ENCODE measurements at places on chromosomes 13 and 19. TPM values are rescaled to one million over a fixed set of nuclear protein-coding genes. Genes with fewer than 3 reads are reported as not detected.

NKPD1 gene
- 0.07 TPM for total RNA-seq

GRCh38 chr13:76853481-76853880 lies 32.7 kb downstream of the KCTD12 start:
- DNase-seq: no peak

C19orf53 gene
- total RNA-seq: 91.1 TPM

DNA sequence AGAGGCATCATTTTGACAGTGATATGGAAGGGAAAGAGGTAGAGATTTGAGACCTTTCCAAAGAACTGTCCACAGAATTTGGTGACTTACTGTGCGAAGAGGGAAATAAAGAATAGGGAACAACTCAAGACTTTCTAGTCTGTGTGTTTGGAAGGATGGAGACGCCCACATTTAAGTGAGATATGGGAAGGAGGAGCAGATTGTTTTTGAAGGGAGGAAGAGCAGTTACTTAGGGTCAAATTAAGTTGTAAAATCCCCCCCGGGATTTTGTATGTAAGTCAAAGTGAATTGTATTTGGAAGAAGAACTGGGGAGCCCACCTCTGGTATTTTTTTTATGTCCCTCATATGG lies 1.2 kb downstream of the USPL1 start:
- no peak for DNase-seq

DNA sequence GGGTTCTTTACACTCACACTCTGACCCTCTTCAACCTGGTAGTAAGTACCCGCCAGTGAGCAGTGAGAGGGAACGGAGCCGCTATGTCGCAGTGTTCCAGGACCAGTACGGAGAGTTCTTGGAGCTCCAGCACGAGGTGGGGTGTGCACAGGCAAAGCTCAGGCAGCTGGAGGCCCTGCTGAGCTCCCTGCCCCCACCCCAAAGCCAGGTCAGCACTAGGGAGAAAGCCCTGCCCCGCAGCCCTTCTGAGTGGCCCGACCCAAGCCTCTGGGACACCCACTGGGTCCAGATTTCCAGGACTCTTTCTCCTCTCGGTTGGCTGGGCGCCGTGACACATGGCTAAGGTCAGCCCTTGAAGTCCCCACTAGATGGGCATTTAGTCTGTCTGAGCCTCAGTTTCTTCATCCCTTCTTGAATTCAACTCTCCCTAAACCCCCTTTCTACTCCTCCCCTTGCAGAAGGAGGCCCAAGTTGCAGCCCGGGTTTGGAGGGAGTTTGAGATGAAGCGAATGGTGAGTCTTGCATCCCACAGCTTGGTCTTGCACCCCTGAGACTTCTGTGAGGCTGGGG lies 1.9 kb downstream of the OCEL1 start:
- DNase-seq: peak; percentile 33

DNA sequence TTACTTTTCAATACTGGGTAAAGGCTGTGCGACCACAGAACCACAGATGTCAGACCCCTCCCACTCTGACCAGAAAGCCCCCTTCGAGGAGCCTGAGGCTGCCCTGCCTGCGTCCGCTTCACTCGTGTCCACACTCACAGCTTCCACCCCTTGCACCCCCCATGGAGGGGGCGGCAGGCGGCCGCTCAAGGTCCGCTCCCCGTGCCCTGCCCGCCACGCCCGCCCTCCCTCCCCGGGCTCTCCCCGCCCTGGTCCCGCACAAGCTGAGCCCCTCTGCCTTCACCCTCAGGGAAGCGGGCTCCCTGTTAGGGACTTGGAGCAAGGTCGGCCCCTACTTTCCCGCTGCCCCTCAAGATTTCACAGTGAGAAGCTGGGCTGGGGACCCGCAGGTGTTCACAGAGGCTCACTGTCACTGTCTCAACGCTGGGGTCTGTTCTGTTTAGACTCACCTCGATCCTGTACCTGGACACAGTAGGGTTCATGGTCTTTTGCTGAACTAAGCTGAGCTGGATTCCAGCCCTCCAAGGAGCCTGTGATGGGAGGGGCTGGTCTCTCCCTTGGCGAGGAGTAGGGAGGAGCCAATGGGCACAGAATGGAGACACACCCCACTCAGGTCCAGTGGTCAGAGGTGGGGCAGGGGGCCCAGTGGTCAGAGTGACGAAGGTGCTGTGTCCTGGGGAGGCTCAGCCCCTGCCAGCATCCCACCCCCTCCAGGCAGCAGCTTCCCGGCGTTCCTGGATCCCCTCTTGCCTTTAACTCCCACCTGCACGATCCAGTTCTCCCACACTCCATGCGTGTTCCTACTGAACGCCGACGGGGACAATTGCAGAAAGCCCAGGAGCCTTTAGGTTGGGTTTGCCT lies 69.5 kb downstream of the SPACA7 start:
- DNase-seq: no peak

- DNase-seq: no peak
Measured at GRCh38 chr13:31631746-31632145, 107.6 kb upstream of the RXFP2 start.

GRCh38 chr13:44354331-44354730 lies 19.3 kb upstream of the SERP2 start:
- DNase-seq: no peak

DNA sequence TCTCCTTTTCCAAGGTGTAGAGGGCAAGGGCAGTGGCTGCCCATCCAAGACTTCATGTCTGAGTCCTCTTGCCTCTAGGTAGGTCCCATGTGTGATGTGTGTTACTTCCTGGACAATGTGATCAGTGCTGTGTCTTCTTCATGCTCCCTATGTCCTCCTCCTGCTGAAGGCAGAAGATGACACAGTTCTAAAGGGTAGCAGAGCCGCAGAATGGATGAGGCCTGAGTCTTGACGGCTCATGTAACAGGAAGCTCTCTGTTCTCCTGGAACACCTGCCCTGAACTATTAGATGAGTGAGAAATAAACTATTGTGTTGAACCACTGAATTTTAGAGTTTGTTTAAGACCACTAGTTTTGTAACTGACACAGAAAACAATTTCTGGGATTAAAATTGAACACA lies 165.9 kb downstream of the NDFIP2 start:
- no peak for DNase-seq

- DNase-seq: peak; percentile 61
Measured at GRCh38 chr19:12665281-12665573, 1.3 kb downstream of the MAN2B1 start.
